ENCODE measurements at places on chromosomes 6 and 20.

DNA sequence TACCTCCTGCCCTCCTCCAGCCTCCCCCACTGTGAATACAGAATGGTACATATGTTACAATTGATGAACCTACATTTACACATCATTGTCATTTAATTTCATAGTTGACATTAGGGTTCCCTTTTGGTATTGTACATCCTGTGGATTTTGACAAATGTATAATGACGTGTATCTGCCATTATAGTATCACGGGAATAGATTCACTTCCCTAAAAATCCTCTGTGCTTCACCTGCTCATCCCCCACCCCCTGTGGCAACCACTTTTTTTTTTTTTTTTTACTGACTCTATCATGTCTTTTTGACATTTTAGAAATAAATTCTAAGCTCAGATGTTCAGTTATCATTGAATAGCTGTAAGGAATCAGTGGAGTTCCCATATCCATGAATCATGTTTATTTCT is 30.4 kb downstream of the HECA start:
- DNase-seq: no peak

DNA sequence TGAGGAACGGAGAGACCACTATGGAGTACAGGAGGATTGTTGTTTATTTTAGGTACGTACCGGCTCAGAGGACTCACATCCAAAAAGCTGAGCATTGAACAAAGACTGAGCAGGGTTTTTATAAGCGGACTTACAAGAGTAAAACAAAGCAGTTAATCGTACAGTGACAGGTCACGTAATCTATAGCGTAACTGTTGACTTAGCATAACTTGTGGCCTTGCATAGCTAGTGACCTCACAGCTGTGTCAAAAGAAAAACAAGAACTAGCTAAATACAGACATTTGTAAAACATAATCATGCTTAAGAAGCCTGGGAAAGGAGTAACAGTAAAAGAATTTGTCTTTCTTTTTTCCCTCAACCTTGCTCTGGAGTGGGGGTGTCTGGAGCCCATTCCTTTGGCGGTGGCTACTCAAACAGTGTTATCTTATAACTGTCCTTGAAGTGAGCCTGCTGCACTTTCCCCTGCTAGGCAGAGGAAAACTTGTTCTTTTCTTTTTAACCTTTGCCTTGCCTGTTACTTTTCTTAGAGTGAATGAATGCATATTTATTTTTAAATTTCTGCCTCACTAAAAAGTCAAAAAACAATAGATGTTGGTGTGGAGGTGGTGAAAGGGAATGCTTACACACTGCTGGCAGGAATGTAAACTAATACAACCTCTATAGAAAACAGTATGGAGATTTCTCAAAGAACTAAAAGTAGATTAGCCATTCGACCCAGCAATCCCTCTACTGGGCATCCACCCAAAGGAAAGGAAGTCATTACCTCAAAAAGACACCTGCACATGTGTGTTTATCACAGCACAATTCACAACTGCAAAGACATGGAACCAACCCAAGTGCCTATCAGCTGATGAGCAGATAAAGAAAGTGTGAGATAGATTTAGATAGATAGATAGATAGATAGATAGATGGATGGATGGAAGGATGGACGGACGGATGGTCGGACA is 109.0 kb downstream of the TAF4 start:
- peak; percentile 37 for DNase-seq

GRCh38 chr20:15339264-15339663 is 1001.9 kb upstream of the FLRT3 start:
- no peak for DNase-seq

- no peak for DNase-seq
Observed at GRCh38 chr20:50953196-50953595, 5.1 kb downstream of the DPM1 start.

GRCh38 chr6:73519926-73520687 is 725 bp downstream of the EEF1A1 start:
- DNase-seq: peak; percentile 87

- no peak for DNase-seq
Observed at GRCh38 chr20:19344341-19344740, 131.9 kb downstream of the SLC24A3 start.

GRCh38 chr6:121733234-121733633 is 297.8 kb downstream of the GJA1 start:
- DNase-seq: peak; percentile 25

DNA sequence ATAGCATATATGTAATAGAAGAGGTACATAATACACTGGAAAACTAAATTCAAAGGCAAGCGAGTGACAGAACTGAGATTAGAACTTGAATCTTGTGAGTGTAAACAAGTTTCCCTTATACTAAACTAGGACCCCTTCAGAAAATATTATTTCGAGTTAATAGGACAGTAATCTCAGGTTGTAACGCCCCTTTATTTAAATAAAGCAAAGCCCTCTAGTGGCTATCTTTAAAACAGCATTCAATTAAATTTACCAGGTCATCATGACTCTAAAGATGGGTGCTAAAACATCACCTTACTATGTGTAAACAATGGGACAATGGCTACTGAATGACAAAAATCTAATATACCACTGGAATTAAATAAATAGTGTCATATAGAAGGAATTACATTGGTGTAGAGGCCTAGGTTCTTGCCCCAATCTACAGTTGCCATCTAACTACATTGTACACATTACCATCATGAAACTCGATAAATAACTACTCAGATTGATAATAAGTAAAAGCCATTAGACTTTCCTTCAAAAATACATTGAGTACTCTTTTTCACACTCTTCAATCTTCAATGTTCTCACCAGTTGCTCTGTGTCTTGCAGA is 255.4 kb upstream of the IRAK1BP1 start:
- DNase-seq: peak; percentile 19

- DNase-seq: no peak
Observed at GRCh38 chr6:3359101-3359752, 97.6 kb downstream of the SLC22A23 start.

DNA sequence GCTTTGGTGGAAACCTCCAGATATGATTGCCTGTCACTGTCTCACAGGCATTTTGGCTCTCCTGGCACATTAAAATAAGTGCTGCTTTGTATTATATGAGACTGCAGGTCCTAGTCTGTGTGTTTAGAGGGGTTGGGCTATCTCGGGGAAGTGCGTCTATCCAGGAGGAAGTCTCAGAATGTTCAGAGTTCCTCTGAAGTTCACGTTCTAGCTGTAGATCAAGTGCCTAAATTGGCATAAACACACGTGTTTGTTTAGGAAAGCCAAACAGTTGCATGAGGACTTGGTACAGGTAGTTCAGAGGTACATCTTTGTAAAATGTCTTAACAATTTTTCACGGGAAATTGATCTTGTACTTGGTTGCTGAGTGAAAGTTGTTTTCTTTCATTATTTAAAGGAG is 36.4 kb upstream of the SLC22A1 start:
- no peak for DNase-seq

DNA sequence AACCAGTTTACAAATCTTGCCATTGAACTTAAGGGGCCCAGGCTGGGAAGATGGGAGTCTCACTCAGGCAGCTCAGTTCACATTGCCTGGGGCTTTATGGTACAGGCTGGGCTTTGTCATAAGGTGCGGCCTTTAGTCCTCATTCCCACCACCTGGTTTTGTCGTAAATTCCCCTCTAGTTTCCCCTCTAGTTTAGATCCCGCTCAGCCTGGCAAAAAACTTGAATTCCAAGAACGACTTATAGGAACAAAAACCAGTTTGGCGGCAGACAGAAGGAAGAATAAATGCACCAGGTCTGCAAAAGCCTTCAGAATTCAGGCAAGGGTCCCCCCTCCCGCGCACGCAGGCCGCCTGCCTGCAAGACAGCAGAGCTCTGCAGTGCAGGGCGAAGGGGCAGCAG is 4.1 kb downstream of the BMP7 start:
- no peak for DNase-seq

DNA sequence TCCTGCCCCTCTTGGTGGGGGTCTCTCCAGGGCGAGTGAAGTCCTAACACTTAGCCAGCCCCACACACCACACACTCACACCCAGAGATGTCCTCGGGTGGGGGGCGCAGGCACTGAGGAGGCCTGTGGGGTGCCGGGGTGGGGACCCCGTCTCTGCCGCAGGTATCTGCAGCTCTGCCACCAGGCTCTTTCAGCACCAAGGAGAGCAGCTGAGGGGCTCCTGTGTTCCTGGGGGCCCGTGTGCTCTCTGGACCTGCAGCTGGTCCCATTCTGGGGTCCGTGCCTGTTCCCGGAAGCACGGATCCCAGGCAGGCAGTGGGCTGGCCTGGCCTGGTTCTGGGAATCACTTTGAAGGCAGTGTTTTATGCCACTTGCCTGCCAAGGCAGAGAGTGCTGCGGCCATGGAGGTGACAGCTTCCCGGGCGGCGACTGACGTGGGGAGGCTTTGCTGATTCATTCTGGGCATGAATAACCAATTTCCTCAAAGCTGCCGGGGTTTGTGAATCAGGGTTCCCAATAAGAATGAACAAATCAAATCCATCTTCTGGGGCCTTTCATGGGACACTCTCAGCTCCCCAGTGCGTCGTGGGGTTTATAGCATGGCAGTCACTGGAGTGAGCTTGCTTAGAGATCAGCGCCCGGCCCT is 54.4 kb upstream of the SLCO4A1 start:
- DNase-seq: peak; percentile 45

DNA sequence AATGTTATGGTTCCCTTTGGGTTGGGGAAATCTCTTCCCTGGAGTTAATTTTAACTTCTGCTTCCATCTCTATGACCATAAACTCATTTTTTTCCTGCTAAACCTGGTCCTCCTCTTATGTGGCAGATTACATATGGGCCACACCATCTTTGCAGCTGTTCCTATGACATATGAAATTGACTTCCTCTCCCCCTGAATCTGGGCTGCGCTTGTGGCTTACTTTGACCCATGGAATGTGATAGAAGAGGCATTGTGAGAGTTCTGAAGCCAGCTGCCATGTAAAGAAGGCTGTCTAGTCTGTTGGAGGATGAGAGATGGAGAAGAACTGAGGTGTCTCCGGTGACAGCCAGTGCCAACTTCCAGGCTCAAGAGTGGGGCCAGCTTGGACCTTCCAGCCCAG is 100.1 kb downstream of the CDC5L start:
- no peak for DNase-seq

- DNase-seq: peak; percentile 43
Observed at GRCh38 chr20:10927011-10927583, 253.3 kb upstream of the JAG1 start.

DNA sequence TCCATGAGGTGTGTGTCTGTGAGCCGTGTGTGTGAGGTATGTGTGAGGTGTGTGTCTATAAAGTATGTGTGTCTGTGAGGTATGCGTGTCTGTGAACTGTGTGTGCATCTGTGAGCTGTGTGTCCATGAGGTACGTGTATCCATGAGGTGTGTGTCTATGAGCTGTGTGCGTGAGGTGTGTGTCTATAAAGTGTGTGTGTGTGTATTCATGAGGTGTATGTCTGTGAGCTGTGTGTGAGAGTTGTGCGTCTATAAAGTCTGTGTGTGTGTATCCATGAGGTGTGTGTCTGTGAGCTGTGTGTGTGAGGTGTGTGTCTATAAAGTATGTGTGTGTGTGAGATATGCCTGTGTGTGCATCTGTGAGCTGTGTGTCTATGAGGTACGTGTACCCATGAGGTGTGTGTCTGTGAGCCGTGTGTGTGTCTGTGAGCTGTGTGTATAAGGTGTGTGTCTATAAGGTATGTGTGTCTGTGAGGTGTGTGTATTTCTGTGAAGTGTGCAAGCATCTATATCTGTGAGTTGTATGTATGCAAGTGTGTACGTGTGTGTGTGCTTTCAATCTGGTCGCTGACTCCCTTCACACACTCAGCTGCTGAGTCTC is 91.9 kb upstream of the FOXP4 start:
- no peak for DNase-seq

- DNase-seq: no peak
Observed at GRCh38 chr20:52226370-52226769, 34.8 kb upstream of the ZFP64 start.

GRCh38 chr6:45822873-45823272 is 192.8 kb downstream of the CLIC5 start:
- DNase-seq: no peak

DNA sequence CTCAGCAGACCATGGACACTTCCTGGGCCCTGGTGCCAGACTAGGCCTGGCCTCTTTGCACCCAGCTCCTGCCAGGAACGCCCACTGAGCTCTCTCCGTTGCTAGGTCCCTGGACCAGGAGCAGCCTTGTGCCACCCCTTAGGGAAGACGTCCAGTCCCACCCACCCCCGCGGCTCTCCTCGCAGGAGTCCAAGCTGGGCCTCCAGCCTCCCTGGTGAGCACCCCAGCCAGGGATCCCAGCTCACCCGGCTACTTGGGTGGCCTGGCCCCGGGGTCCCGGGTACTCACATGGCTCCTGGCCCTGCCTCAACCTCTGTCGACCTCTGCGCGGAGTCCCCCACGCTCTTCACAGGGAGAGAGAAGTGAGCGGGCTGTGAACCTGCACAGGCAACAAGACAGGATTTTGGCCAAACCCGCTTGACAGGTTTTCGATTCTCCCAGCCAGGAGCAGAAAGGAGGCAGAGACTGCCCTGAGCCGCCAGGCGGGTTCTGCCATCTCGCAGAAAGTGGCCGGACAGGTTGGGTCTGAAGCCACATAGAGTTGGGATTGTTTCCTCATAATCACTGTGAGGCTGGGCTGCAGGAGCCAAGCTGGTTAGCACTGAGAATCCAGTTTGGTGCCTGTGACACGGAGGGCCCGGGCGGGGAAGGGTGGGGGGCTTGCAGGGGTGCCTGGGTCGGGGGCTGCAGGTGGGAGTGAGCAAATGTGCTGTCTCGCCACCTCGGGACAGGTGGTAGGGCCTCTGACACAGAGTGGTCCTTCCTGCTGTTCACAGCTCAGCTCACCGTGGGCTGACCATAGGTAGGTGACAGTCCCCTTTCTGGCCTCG is at the start of gene RBBP8NL:
Gene RBBP8NL (minus strand): TSS at position 368 of the 830 bp plus-strand sequence. CDS start 7,892 bp downstream, outside the sequence.
- no peak for DNase-seq

DNA sequence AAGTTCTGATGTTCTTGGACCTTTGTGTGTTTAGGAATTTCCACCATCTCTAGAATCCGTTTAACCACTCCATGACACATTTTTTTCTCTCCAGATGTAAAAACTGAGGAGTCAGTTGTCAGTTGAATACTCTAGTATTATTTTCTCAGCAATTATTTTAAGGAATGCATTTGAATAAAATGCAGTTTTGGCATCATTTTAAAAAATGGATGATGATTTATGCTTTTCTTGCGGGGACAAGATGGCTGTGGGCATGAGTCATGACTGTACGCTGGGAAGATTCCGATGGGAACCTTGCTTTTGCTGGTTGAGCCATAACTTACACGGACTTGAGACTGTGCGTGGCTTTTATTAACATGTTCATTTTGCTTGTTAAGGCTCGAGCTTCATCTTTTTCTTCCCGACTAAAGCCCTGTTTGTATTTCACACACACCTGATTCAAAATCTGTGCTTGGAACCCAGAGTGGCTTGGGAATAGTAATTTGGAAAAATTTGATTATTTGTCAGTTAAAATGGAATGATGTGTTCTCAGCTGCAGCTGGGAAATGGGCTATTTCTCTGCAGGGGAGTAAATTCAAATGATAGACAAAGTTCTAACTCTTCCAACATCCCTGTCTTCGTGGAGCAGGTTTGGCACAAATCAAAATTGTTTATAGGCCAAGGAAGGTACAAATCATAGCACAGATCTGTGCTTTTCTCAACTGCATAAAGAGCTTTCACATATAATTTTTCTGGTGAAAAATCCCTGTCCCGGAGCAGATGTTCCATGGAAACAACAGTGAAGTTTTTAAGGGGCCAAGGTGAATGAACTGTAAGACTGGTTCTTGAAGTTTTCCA is 470.5 kb upstream of the JAG1 start:
- DNase-seq: peak; percentile 81

Data from astrocyte of the hippocampus (primary cell).